Stimulated activated CD4-positive, alpha-beta T cell treated with anti-CD3 and anti-CD28 coated beads, TNF-alpha, amount 100 ng/mL, for 24 hours (primary cell): ENCODE measurements at places on chromosomes 3 and 15.

- DNase-seq = no peak
Observed at GRCh38 chr3:41369838-41370237, 170.5 kb downstream of the CTNNB1 start.

DNA sequence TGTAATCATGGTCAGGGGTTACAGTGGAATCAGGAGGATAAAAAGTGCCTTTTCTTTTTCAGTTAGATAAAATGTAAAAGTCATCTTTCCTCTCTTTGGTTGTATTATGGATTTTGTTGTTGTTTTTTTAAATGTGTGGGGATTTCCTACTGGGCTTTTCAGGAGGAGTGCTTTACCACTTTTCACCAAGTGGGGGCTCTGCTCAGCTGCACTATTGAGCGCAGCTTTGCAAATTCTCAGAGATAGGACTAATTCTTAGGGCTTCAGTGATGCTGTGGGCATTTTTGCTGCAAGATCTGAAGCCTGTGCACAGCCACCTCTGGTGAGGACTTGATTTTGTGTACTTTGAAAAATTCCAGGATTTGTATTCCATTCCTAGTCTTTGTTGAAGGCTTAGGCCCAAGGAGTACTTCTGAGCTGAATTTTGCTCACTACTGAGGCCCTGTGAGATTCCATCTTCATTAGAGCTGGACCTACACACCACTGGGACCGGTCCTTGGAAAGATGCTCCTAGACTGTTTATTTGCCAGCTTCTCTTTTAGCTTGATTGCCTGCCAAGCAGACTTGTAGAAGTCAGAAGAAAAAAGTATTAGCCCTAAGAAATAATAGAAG, 7.5 kb downstream of the GNB5 start:
- no peak for DNase-seq

DNA sequence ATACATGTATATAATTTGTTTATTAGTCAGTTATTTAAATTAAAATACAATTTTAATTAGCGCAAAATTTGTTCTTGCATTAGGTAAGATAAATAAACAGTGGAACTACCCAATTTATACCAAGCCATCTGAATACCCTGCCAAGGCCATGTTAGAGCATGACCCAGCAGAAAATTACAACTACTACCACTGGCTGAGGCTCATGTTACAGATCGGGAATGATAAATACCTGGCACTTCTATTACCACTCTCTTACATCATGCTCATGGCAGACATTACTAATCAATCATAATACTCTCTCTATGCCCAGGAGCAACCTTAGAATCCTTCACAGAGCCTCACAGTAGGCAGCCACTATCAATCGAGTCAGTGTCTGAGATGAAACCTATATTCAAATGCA, 21.2 kb upstream of the LMOD3 start:
- no peak for DNase-seq

DNA sequence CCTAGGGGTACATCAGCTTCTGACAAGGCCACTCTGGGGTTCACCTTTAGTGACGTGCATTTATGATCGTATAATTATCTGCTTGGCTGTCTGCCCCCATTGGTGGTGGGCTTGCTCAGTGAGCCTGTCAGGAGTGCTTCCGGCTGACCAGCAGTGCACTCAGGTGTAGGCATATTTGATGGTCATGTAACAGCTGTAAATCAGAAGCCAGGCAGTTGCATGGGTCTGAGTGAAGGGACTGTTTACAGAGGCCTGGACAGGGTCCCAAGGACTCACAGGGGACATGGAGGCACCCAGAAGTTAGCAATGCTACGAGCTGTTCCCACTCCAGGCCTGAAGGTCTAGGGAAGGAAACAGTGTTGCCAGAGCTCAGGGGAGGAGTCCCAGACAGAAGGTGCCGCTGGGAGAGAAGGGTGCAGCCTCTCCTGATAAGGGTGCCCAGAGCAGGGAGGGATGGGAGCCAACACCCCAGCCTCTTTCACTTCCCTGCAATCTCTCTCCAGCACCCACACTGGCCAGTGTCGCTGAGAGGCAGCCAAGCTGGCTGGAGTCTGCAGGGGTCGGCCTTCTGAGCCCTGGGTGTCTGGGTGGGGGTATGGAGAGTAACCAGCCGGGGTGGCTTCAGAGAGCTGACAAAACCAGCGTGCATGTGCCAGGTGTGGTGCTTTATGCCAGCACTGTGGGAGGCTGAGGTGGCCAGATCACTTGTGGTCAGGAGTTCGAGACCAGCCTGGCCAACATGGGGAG, 61.3 kb upstream of the PRR23E start:
- DNase-seq = no peak

DNA sequence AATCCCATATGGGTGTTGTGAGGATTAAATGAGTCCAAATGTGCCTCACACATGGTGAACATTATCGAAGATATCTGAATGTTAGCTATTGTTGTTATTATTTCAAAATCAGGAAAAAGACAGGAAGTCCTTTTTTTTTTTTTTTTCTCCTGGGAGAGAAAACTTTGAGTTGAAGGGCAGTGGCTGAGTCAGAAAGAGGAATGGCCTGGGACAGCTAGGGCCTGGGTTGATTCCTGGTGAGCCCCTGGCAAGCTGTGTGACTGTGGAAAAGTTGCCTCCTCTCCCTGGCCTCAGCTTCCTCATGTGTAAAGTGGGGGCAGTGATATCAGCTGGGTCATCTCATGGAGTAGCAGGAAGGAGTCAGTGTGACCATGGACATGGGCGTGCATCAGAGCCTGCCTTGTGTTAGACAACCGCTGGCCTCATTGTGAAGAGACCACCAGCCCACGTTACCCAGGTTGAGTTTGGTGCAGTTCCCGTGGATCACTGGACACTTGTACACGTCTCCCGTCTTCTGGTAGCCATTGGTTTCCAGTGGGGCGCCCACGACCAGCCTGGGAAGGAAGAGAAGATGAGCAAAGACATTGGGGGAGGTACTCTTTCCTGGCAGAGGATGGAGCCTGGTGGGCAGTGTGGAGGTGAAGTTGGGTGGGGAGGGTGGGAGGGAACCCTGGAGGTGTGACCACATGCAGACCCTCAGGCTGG, 63.1 kb downstream of the ITGA11 start:
- DNase-seq = no peak

GRCh38 chr3:126828306-126828705, 124.3 kb downstream of the CHCHD6 start:
- DNase-seq = no peak

DNA sequence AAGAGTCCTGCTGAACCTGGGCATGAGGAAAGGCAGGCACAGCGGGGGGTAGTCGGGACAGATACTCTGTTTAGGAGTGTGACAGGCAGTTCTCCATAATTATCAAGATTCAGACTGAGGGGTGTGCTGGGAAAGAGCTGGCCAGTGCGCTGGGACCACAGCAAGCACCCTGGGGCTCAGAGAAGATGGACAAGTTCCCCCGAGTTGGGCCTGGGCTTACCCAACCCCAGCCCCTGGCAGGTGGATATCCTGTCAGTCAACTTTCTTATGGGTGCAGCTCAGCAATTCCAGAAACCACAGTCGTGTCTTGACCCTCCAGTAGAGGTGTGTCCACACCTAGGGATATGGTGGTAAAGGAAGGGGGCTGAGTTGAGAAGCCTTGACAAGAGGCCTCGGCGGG, 49.2 kb upstream of the PRR20G start:
- no peak for DNase-seq

GRCh38 chr3:196219194-196219969, 3.0 kb downstream of the SLC51A start:
- DNase-seq = peak; percentile 57

DNA sequence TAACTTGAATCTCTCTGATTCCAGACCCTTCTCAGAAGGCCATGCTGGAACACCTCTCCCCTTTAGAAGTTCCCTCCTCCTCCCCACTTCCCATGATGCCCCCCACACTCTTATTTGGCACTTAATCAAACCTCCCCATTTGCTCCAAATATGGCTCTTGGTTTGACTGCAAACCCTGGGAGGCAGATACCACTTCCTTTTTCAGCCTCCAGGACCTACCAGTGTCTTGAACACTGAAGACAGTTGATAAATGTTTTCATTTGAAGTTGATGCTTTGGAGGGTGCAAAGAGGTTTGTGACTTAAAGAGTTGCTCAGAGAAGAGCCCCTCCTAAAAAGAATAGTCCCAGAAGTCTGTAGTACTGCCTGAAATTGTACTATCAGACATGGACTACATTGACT, 61.5 kb downstream of the SEMA5B start:
- DNase-seq = no peak

DNA sequence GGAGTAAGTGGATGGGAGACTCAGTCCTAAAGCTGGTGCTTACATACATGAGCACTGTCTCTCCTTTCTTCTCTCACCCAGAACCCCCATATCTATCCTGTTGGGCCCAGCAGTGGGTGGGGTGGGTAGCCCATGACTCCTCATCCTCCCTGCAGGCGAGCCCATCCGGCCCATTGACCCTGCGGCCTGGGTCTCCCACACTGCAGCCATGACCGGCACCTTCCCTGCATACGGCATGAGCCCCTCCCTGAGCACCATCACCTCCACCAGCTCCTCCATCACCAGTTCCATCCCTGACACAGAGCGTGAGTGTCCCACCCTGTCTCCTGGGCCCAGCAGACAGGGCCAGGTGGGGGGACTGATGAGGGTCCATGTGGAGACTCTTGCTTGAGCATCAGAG, 8.0 kb upstream of the AP2M1 start:
- no peak for DNase-seq

GRCh38 chr3:68403741-68404140, 528.6 kb downstream of the TAFA4 start:
- no peak for DNase-seq

DNA sequence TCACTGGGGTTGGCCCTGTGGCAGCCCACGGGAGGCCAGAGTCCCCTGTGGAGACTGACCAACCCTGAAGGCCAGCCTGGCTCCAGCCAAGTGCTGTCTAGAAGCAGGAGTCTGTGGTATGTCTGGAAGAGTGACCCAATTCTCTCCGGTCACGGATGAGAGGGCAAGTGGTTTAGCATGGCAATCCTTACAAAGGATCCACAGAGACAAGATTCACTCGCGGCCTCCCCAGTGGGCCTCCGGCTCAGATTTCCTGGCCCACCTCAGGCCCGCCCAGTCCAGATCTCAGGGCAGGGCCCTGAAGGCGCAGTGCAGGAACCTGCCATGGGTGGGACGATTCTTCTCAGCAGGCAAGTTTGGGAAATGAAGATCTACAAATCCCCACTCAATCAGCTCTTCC, 5.0 kb upstream of the BCL2L10 start:
- DNase-seq = no peak

GRCh38 chr3:173737167-173737808, 339.7 kb downstream of the NLGN1 start:
- DNase-seq = no peak

GRCh38 chr3:197404754-197405153, 106.3 kb upstream of the DLG1 start:
- no peak for DNase-seq

GRCh38 chr3:137032465-137033120, 74.8 kb downstream of the IL20RB start:
- DNase-seq = peak; percentile 61

DNA sequence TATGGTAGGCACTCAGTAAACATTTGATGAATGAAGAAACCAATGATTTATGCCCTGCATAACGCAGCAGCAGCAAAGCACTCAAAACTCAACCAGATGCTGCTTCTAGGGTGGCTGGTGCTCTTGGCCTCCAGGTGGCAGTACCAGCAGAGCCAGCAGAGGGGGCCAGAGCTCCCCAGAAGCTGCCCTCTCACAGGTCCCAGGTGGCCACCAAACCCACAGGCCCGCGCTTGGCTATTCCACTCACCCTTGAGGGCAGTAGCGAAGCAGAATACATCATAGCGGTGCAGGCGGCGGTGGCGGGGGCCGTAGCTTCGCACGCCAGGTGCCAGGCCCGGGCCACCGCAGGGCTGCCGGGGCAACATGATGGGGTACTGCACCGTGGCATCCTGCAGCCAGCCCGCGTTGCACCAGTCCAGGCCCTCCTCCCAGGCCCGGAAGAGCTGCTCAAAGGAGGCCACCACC, 16.6 kb downstream of the HAPLN3 start:
- no peak for DNase-seq

DNA sequence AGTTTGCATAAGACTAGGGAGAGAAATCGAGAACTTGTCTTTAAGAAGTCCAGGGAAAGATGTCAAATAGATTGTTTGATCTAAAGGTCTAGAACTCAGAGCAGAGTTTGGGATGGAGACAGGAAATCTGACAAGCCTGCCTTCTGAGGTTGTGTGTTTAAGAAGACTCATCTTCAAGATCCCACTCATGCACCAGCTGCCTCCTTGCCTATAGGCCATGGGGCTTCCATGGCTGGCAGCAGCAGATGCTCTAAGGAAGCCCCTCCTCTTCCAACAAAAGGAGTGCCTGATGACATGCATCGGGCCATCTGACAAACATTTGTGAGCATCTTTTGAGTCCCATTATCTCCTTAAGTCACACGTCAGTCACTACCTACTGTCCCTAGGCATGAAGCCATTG, 47.4 kb downstream of the WNT5A start:
- DNase-seq = no peak

- no peak for DNase-seq
Observed at GRCh38 chr3:111200027-111200426, 128.4 kb downstream of the NECTIN3 start.

GRCh38 chr3:69406163-69406562, 20.3 kb upstream of the FRMD4B start:
- no peak for DNase-seq

GRCh38 chr15:55770261-55770660, 27.3 kb upstream of the PRTG start:
- no peak for DNase-seq

DNA sequence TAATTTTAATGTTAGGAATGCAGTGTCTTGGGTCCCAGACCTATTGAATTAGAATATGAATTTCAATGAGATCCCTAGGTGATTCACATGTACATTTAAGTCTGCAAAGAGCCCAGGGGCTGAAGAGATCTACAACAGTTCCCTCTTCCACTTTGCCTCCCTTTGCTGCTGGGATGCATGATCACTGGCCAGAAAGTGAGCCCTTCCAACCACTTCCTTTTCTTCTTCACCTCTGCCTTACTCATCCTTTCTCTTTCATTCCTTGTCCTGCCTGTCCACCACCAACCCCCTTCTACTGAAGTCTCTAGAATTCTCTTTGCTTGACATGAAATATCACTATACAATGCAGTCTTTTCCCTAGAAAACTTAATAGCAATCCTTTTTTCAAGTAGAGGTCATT, 222.4 kb upstream of the LRIG1 start:
- DNase-seq = no peak

GRCh38 chr3:11328196-11328945, 56.2 kb downstream of the ATG7 start:
- no peak for DNase-seq
